NCI-H524 treated with DMSO at 0.1 percent for 48 hours (cell line): ENCODE measurements at places on chromosomes 13 and 19.

- DNase-seq: no peak
Measured at GRCh38 chr19:37867831-37868230, 38.6 kb downstream of the WDR87 start.

DNA sequence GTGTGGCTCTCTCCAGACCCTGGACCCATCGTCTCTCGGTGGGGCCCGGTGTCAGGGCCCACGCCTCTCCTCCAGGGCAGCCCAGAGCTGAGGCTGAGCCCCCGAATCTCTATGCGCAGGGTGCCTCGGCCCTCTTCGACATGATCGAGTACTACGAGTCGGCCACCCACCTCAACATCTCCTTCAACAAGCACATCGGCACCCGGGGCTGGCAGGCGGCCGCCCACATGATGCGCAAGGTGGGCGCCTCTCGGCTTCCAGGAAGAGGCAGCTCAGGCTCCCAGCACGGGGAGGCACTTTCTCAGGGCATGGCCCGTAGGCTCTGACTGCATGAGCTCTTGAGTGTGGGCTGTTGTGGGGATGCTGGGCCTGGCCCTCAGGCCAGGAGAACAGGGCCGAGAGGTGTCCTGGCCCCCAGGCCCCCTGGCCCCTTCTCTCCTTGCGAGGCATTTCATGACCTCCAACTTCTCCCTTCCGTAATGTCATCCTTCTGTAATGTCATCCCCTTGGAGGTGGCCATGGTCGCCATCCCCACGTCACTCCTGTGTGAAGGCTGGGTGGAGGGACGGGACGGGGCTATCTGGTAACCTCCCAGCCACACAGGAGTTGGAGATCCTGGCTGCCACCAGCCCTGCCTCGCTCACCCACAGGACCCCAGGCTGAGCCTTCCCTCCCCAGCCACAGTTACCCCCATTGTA lies 19.4 kb downstream of the NKPD1 start:
- no peak for DNase-seq

DNA sequence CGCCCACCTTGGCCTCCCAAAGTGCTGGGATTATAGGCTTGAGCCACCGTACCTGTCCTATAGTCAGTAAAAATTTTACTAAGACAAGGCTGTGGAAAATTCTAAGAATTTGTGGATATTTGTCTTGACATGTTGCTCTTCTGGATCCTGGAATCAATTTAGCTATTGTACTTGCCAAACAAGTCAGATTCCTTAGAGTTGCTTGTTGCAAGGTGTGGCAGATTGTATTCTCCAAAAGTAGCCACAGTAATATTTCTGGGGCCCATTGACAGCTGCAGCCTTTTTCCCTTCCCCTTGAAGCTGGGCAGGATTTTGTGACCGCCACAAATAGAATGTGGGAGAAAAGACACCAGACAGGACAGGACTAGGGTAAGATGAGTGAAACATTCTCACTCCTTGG lies 98.8 kb upstream of the TMTC4 start:
- DNase-seq: no peak

DNA sequence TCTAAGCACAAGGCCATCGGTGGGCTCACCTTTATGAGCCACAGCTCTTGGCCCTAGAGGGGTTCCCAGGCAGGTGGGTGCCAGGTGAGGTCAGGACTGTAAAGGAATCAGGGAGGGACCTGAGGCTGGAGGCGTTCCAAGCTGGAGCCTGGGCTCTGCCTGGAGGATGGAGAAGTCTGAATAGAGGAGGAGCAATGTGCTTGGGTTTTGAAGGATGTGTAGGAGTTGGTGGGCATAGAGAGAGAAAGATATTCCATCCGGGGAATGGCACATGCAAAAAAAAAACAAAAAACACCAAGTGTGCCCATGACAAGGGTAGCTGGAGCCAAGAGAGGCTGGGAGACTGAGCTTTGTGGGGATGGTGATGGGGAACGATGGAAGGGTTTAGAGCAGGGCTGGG lies 2.4 kb downstream of the GRIN3B start:
- no peak for DNase-seq

DNA sequence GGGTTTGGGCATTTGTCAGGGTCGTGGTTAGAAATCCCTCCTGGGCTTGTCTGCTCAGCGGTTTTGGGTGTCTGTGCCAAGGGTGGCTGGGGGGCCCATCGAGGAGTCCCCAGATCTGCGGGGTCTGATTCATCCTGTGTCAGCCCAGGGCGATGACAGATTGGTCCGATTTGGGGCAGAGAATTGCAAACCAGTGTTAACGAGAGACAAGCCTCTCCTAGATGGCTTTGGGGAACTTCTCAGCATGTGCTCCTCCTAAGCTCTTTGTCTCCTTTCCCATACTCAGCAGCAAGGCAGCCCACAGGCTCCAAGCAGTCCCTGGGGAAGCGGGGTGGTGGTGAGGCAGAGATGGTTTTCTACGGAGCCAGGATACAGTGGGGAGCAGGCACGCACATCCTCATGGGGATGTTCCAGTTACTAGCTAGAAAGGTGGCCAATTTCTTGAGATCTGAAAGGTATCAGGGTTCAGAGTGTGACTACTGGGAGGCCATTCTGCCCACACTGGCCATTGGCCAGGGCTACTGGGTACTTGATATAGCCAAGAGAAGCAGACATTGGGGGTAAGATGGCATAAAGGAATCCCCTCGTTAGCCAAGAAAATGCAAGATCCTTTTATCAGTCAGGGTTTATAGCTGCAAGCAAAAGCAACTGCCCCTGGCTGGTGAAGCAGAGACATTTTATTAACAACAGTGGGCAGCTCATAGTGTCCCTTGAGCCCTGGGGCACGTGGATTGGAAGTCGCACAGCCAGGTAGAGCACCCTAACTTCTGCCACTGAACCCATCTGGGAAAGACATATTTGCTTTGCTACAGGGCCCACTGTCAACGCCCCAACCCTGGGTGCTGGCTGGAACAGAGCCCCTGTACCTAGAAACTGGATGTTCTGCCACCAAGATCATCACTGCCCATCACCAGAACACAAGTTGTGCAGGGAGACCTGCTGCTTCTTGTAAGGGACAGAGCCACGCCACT lies 63.6 kb downstream of the RGCC start:
- DNase-seq: no peak

GRCh38 chr13:49972709-49973108 lies 24.1 kb upstream of the TRIM13 start:
- no peak for DNase-seq

GRCh38 chr13:85816413-85816812 lies 17.2 kb upstream of the SLITRK6 start:
- DNase-seq: no peak

DNA sequence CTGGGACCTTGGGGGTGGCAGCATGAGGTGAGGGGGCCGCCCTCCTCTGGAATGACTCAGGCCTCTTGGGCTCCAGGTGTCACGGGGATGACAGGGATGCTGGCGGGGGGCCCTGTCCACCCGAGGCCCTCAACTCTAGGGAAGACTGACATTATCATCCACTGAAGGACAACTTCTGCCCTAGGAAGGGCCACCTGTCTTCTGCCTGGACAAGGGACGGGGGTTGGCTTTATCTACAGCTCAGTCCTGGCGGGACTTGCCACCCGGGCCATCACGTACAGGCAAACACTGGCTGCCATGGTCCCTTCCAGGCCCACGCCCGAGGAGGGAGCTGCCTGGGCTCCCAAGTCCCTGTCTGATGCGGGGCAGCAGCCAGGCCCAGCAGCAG lies 130.7 kb downstream of the STK24 start:
- no peak for DNase-seq

- DNase-seq: no peak
Measured at GRCh38 chr13:47929156-47929555, 71.9 kb downstream of the SUCLA2 start.

- no peak for DNase-seq
Measured at GRCh38 chr13:109255141-109255856, 531.1 kb downstream of the IRS2 start.

DNA sequence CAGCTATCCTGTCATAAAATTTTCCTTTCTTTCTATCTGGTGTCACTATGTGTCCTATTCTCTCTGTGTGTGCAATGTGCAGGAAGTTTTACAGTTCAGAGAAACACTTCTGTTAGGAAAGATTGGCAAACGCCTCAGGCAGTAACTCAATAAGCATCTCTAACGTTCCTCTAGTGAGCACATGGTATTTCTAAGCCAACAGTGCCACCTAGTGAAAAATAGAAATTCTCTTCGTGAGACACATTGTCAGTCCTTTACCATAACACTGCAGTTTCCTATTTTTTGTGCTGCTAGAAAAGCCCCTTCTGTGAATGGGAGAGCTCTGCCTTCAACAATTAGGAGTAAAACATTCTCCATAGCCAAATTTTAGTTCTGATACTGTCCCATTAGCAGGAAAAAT lies 50.7 kb downstream of the ZNF723 start:
- DNase-seq: no peak

DNA sequence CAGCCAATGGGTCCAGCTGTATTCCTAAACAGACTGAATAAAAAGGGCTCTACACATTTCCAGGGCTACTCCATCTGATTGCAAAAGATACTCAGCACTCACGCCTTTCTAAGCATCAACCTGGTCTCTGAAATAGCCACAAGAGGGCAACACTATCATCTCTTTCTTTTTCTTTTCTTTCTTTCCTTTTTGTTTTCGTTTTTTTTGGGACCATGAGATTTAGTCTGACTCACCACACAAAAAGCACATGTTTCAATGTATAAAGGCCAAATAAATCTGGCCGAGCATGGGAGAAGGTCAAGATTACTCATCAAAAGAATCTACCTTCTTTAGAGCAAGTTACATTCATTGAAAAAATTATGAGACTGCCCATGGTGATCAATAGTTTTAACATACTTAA lies 805.6 kb upstream of the ARGLU1 start:
- DNase-seq: peak; percentile 11

DNA sequence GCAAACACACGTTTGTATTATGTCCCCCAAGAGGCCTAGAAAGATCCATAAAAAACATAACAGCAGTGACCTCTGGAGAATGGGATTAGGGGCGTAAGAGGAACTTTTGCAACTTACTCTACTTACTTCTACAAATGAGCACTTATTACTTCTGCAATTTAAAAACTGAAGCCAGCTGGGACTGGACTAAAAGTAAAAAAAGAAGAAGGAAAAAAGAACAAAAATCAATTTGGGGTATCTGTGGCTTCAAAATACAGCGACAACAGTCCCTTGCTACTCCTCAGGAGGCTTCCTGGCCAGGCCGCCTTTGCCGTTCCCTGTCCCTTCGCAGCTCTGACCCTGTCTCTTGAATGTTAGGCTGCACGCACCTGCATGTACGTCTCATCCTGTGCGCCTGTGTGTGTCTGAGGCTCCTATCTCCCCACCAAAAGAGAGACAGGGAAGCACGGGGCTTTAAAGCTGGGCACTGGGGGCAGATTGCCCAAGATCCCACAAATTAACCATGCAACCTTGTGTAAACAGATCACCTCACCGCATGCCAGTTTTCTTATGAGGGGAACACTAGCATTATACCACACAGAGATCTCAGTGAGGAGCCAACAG lies 12.1 kb upstream of the FKRP start:
- DNase-seq: no peak

- no peak for DNase-seq
Measured at GRCh38 chr13:110185696-110186095, 121.3 kb downstream of the COL4A1 start.

GRCh38 chr13:19818223-19818842 lies 35.6 kb upstream of the PSPC1 start:
- no peak for DNase-seq

DNA sequence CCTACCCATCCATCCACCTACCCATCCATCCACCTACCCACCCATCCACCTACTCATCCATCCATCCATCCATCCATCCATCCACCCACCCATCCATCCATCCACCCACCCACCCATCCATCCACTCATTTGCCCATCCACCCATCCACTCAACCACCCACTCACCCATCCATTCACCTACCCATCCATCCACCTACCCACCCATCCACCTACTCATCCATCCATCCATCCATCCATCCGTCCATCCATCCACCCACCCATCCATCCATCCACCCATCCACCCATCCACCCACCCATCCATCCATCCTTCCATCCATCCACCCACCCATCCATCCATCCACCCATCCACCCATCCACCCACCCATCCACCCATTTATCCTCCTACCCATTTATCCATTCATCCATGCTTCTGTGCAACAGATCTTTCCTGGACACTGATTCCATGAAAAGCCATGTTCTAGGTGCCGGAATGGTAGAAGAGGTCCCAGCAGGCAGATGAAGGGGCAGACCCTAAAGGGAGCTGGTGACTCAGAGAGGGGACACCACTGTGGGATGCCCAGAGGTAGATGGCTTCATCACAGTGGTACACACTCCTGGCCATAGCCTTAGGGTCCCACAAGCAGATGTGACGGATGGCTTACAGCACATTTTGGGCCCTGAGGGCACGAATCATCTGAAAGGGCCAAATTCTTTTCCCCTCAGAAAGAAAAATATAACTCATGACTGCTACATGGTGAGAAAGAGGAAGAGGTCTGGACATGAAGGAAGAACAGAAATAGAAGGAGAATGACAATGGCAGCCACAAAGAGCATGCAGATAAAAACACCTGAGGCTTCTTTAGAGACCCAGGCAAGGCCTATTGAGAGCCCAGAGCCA lies 76.0 kb downstream of the KCTD15 start:
- DNase-seq: no peak

DNA sequence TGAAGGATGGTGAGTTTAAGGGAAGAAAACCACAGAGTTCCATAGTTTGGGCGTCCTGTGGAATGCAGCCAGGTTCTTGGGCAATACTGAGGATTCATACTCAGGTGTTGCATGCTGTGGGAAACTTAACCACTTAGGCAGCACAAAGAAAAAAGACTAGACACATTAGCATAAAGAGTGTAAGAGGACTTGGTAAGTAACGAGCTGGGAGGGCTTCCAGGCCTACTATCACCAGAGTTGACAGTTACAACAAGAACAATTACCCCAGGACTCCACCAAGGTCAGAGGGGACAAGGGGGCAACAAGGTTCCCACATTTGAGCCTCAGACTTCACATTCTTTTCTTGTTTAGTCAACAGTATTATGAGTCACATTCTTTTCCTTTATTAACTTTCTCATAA lies 33.2 kb downstream of the KCTD12 start:
- DNase-seq: no peak

GRCh38 chr13:34078334-34078999 lies 260.5 kb downstream of the RFC3 start:
- no peak for DNase-seq

GRCh38 chr19:17116996-17117702 lies 41.6 kb downstream of the MYO9B start:
- no peak for DNase-seq

GRCh38 chr13:48625413-48626076 lies 28.2 kb upstream of the CYSLTR2 start:
- no peak for DNase-seq

- DNase-seq: no peak
Measured at GRCh38 chr13:32456591-32456990, 28.7 kb upstream of the N4BP2L1 start.

GRCh38 chr13:31860002-31860401 lies 120.7 kb downstream of the RXFP2 start:
- no peak for DNase-seq
